ENCODE measurements at places on chromosomes 11 and 22.

- no peak for DNase-seq
These were observed 745 bp downstream of the NCAM1 start for GRCh38 chr11:112961751-112962578.

DNA sequence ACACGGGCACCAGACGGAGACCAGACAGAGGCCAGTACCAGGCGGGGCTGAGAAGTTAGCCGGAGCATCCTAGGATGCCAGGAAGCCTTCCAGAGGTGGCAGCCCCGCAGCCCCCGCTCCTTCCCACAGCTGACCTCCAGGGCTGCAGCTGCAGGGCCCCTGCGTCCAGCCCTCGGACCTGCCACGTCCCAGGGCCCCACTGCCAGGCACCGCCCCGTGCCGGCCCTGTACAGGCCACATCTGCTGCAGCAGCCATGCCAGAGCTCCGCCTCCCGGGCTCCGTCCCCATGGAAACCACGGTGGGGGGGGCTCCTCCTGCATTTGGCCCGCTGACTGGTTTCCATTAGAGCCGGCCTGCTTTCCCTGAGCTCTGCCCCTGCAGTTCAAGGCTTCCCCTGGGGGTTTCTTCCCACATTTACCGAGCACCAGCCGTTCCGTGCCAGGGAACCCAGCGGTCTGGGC, 62.5 kb upstream of the PPARA start:
- DNase-seq, result no peak

- DNase-seq, result no peak
These were observed 839.9 kb upstream of the TENM4 start for GRCh38 chr11:80280737-80281136.

GRCh38 chr22:46067159-46068111, 82.9 kb upstream of the PPARA start:
- DNase-seq, result no peak

GRCh38 chr11:114511538-114511937, 48.1 kb downstream of the NXPE1 start:
- DNase-seq, result no peak

DNA sequence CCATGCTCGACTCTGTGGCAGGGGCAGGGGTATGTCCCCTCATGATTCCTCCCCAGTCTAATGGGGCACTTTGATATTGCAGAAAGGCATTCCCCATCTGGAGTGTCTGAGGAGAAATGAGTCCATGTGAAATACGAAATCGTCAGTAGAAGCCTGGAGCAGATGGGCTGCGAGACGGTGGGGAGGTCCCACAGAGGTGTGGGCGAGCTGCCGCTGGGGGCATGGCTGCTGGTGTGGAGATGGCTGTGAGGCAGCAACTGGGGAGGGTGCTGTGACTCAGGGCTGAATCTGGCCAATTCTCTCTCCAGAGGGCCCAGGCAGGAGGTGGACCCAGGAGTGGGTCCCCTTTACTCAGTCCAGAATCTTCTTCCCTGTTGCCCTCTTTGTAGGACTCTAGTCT, 11.2 kb downstream of the KCTD21 start:
- no peak for DNase-seq

DNA sequence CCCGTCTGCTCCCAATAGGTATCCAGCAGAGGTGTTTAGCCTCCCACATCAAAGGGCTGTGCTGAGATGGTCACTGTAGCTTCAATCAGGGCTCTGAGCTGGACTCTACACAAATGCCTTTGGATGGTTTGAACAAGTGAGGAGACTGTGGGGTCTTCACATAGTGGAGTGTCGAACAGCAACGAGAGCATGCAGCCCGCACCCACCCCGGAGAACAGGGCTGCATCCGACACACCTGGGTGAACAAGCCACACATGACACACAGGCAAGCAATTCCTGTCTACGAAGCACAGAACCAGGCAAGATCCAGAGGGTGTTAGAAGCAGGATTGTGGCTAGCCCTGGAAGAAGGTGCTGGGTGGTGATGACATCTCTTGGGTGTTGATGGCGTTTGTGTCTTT, 58.0 kb upstream of the FGF3 start:
- no peak for DNase-seq

DNA sequence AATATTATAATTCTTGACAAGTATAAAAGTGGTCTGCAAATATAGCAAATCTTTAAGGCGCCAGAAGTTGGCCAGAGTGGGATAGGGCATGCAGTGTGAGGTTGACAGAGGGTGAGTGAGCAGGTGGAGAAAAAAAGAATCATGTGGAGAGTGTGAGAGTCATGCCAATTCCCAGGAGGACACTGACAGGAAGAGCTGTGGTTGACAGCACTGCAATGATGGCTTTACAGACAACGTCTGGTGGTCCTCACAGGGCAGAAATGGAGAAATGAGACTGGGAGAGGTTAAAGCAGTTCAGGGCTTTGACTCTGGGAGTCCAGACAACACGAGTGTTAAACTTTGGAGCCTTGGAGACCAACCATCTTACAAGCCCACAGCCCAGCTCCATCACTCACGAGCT, 34.9 kb downstream of the SERPIND1 start:
- no peak for DNase-seq

DNA sequence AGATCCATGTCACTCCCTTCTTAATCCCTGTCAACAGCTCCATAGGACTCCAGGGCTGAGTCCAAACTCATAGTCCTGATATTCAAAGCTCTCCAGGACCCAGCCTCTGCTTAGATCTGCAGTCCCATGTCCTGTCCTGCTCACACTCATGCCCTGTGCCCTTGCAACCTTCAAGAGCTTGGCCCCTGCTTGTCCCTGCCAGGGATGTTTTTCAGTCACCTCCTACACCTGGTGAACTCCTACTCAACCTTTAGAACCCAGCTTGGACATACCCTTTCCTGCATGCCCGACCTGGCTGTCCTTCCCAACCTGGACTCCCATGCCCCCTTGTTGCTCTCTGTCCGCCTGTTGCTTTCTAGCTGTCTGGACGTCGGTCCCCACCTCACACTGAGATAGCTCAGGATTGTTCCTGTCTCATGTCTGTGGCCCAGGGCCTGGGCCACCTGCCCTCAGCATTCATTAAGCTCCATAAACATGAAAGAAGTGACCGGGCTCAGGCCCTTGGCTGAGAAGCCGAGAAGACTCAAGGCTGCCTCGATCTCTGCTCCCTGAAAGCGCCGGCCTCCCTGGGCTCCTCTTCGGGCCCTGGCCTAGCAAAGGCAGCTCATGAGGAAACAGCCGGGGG, 48.8 kb upstream of the RTL6 start:
- no peak for DNase-seq

GRCh38 chr11:111765320-111765983, 737 bp downstream of the PPP2R1B start:
- DNase-seq, result no peak

- no peak for DNase-seq
These were observed 35.0 kb upstream of the SLC25A1 start for GRCh38 chr22:19213442-19214077.

DNA sequence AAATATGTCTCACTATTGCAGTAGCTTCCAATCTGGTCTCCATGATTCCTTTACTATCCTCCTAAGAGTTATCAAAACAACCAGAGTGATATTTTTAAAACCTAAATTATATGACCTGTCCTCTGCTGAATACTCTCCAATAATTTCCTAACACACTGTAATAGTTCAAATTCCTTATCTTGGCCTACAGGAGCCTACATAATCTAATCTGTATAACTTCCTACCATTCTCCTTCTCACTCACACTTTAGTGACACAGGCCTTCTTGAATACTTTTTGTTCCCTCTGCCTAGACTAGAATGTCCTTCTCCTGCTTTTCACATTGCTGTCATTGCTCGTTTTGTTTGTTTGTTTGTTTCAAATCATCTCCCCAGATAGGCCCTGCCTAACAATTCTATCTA, 9.4 kb downstream of the FHIP1B start:
- DNase-seq, result no peak

DNA sequence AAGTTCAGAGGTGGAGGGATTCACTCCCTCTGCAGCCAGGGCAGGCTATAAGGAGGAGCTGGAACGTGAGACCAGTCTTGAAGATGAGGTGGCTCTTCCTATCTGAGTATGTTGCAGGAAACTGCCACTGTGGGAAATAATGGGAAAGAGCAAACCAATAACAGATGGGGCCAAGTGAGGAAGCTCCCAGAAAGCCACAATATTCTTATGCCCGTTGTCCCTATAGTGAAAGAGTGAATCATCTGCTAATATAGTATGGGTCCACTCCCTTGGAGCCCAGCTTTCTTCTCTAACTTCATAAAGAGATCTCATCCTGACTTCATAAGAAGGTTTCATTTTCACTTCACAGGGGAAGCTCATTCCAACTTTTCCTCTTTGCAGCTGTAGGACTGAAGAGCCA, 206.4 kb downstream of the BLID start:
- DNase-seq, result no peak

DNA sequence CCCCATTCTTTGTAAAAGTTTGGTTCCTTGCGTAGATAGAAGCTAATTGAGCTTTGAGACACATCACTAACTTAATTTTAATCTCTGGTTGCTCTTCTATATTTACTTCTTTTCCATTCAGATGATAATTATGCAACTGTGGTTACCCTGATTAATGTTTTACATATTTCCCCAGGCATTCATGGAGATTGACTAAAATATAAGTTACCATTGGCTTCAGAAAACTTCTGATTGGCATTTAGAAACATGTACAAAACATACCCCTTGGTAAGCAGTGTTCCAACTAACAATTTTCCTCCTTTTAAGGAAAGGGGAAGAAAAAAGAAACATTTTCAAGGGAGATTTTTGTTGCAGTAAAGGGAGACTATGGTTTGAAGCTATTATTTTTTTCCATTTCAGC, 43.9 kb downstream of the FAT3 start:
- no peak for DNase-seq

- DNase-seq, result no peak
These were observed 11.0 kb downstream of the MUC5AC start for GRCh38 chr11:1168721-1169161.

- no peak for DNase-seq
These were observed 7.7 kb downstream of the KCNQ1 start for GRCh38 chr11:2452321-2453012.

DNA sequence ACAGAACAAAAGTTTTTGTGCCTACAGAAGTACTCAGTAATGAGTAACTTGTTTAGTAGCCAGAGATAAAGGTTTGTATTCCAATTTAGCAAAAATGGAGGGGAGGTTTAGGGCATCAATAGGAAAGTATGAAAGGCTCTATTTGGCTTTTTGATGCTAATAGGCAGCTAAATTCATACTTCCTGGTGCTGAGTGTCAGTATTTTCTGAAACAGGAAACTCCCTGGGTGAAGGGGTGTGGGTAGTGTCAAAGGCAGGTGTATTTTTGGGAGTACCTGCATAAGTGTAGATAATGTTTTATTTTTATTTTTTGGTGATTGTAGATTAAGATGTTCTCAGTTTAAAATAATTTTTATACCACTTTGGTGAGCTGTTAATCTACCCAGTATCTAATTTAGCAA, 29.3 kb upstream of the MMP7 start:
- no peak for DNase-seq

- DNase-seq, result no peak
These were observed 44.6 kb downstream of the WT1 start for GRCh38 chr11:32390712-32391111.

- DNase-seq, result no peak
These were observed 10.0 kb upstream of the TMEM191C start for GRCh38 chr22:21457023-21457787.

GRCh38 chr22:26667140-26667539, 9.8 kb downstream of the MIAT start:
- no peak for DNase-seq

- no peak for DNase-seq
These were observed 35.4 kb upstream of the CYB5R3 start for GRCh38 chr22:42684462-42685195.

GRCh38 chr11:110777775-110778174, 65.5 kb upstream of the ARHGAP20 start:
- DNase-seq, result no peak

GRCh38 chr11:328012-328411, 7.4 kb upstream of the IFITM3 start:
- no peak for DNase-seq

GRCh38 chr11:94800414-94800813, 32.3 kb downstream of the AMOTL1 start:
- no peak for DNase-seq

DNA sequence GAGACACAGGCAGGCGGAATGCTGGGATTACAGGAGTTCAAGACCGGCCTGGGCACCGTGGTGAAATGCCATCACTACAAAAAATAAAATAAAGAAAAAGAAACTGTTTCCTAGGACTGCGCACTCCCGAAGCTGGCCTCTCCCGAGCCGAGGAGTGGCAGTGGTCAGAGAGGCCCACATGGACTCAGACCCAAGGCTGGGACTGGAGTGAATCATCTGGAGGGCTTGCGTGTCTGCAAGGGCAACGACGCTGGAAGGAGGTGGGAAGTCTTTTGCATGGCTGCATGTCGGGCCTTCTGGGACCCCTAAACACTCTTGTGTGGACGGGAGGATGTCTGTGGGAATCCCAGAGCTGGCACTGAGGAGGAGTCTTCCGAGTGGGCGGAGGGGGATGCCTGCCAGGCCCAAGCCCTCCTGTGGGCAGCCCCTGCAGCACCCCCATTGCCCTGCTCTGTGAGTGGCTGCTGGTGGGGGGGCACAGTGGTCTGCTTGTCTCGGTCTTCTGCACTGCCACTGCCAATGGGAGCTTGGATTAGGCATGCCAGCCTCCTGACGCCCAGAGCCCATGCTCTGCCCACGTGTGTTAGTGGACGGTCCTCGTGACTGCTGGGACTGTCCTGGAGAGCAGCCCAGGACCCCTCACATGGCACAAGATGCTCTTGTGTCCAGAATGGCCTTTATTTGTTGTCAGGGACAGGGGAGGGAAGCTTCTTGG, 1.8 kb upstream of the AP2A2 start:
- DNase-seq, result no peak

DNA sequence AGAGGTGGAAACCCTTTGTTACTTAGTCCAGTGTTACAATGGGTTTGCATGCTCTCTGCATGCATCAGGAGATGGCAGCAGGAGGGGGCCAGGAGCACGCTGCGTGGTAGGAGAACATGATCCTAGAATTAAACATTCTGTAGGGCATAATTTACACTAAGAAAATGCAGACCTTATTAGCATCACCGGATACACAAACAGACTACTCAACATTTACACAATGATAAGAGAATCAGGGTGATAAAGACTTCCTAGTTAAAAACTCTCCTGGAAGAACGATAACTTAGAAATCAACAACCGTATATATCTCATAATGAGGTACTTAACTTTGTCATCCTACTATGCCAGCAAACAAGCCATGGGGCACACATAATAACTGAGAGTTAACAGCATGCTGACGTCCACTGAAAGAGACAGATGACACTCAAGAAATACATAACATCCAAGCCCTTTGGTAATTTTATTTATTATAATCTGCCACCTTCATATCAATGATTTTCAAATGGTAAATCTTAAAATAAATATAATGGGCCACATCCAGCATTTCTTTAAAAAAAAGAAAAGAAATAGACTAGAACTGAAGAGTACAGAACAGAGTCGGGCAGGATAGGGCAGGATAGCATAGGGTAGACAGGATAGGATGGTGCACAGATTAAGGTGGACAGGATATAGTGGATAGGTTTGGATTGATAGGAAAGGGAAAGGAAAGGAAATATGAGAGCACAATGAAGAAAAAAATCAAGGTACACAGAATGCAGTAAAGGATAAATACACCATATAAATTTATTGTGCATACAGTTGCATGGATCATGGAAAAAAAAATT, 27.5 kb downstream of the CADM1 start:
- no peak for DNase-seq

- no peak for DNase-seq
These were observed 81.5 kb upstream of the PPARA start for GRCh38 chr22:46068593-46069491.

- DNase-seq, result no peak
These were observed 8.1 kb upstream of the RNH1 start for GRCh38 chr11:515131-515530.
